ENCODE measurements at places on chromosomes 7 and 10.

DNA sequence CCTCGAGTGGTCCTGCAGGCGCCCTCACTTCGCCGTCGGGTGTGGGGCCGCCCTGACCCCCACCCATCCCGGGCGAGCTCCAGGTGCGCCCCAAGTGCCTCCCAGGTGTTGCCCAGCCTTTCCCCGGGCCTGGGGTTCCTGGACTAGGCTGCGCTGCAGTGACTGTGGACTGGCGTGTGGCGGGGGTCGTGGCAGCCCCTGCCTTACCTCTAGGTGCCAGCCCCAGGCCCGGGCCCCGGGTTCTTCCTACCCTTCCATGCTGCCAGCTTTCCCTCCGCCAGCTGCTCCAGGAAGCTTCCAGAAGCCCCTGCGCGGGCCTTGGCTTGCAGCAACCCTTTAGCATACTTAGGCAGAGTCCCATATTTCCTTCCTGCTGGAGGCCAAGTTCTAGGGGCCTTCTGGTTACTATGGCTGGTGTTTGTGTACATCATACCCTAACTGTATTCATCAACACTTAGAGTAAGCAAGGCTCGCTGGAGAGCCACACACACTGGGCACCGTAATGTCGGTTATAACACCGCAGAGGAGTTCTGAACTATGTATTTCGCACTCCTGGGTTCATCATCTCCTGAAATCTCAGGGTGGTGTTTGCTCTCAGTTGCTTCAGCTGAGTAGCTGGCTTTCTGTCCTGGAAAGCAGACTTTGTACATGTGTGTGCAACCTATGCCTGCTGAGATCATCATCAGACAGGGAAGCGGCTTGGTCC is 471 bp downstream of the MGMT start:
- no peak for DNase-seq
- H3K4me3 ChIP-seq, result peak overlapping the region; percentile 56
- H3K27me3 ChIP-seq, result no peaks in the 10 kb centered on the region
- H3K36me3 ChIP-seq, result no peaks in the 10 kb centered on the region

DNA sequence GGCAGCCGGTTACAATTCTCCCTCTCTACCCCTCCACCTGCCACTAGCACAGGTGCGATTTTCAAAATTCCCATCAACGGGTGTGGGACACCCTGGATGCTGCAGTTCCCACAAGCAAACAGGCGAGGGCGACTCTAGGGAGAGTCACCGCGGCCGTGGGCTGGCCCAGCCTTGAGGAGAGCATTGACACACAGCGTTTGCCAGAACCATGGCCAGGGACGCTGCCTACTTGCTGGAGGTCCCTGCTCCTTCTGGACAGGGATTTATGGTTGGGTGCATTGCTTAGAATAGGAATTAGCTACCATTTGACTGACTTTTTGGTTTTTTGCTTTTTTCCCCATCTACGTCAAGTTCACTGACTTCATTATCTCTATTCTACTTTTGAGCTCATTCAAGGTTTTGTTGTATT is 19.0 kb upstream of the CLDN4 start:
- peak; percentile 85 for DNase-seq
- no peak overlapping the region for H3K27ac ChIP-seq

DNA sequence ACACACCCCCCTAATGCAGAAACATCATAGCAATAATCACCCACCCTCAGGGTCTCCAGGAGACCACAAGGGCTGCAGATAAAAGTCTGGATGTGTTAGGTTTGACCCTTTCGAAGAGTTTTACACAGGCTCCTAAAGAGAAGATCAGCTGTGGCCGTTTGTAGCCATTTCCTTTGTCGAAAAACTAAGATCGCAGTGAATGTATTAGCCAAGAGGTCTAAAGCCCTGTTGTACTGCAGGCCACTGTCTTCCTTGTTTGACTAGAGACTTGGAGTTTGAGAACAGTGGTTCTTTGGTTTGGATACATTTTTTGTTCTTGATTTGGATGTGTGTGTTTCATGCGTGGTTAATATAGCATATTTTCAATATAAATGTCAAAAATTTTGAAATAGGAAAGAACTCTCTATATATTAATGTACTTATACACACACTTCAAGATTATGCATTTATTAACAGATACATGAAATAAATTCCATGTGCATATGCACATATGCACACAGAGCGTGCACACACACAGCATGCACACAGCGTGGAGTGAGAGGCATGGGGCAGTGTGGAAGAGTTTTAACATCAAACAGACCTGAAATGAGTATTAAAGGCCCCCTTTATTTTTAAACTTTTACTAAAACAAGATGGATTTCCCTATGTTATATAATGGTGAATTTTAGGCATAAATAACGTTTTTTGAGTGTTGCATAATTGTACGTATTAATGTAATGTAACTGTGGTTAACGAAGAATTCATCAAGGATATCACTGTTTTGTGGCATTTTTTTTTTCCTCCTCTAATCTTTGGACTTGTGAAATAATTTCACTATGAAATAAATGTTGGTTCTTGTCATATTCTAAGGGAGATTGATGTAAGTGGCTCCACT is 2.2 kb downstream of the IKZF1 start:
- no peaks in the 10 kb centered on the region for H3K36me3 ChIP-seq
- peaks cover 13% of the 10 kb centered on the region for H3K27me3 ChIP-seq
- no peak overlapping the region for H3K27ac ChIP-seq

DNA sequence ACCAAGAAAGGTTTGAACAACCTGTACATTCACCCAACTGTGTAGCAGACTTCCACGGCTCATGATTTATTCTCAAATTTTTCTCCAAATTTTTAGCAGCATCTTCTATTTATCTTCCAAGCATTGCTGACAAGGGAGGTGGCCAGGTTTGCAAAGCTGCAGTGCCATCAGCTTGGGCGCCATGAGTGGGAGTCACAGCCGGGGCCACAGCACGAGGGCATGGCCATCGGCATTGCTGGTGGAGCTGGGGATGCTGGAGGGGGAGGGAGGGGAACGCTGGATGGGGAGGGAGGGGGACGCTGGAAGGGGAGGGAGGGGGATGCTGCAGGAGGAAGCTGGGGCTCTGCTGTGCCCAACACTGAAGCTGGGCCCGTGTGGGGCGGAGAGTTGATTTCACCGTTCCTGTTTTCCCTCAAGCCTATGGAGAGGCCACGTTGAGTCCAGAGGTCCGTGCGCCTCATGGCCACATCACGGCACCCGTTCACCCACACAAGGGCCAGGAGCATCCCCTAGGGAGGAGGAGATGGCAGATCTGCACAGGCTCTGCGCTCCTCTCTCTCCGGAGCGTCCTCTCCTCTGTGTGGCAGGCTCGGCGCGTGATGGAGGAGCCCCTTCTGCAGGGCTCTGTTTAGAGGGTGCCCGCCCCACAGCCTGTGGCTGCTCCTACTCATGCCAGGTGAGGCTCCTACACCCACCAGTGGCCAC is 520.2 kb downstream of the DNAJB6 start:
- H3K36me3 ChIP-seq, result no peaks in the 10 kb centered on the region
- no peaks in the 10 kb centered on the region for H3K27me3 ChIP-seq
- no peaks in the 10 kb centered on the region for H3K4me1 ChIP-seq
- no peak for DNase-seq
- no peak overlapping the region for H3K4me3 ChIP-seq

GRCh38 chr7:68088879-68089278 is 1092.2 kb downstream of the TYW1 start:
- no peaks in the 10 kb centered on the region for H3K4me1 ChIP-seq
- no peak overlapping the region for H3K4me3 ChIP-seq
- no peaks in the 10 kb centered on the region for H3K27me3 ChIP-seq
- no peak for DNase-seq
- H3K36me3 ChIP-seq, result no peaks in the 10 kb centered on the region

- H3K27me3 ChIP-seq, result no peaks in the 10 kb centered on the region
- no peak for DNase-seq
- no peak overlapping the region for H3K4me3 ChIP-seq
- no peaks in the 10 kb centered on the region for H3K4me1 ChIP-seq
- H3K36me3 ChIP-seq, result no peaks in the 10 kb centered on the region
Observed at GRCh38 chr10:107357033-107357432, 192.5 kb upstream of the SORCS1 start.

GRCh38 chr7:10300577-10300976 is 673.1 kb upstream of the PHF14 start:
- DNase-seq, result no peak
- no peaks in the 10 kb centered on the region for H3K4me1 ChIP-seq
- no peaks in the 10 kb centered on the region for H3K36me3 ChIP-seq
- no peaks in the 10 kb centered on the region for H3K27me3 ChIP-seq

DNA sequence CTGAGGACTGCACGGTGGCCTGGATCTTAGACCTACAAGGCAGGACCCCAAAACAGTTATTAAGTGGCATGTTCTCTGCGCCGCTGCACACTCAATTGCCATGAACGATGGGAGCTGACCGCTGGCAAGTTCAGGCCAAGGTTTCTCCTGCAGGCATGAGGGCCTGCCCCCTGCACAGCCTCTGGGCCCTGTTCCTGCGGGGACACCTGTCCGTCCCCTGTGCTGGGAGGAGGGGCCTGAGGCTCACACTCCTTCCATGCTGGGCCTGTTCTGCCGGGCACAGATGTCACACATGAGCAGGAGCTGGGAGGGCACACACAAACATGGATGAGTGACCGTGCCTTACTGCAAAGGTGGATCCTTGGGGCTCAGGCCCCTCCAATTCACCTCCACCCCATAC is 90.0 kb downstream of the PTPRN2 start:
- no peaks in the 10 kb centered on the region for H3K4me1 ChIP-seq
- DNase-seq, result no peak
- no peak overlapping the region for H3K27ac ChIP-seq
- H3K27me3 ChIP-seq, result no peaks in the 10 kb centered on the region

DNA sequence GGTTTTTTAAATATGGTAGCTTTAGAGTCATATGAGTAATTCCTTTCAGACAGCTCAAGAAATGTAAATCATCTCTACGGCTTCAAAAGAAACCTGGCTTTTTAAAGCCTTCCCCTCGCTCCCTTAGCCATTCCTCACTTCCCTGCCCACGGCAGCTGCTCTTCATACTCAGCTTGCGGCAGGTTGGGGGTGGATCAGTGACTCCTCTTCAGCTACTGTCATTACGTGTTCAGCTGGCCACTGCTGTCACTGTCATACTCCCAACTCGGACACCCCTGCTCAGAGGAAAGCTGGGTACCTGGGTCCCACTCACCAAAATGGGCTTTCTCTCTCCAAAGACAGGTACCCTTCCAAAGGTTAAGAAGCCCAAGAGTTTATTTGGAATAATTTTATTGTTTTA is 6.6 kb downstream of the YWHAG start:
- DNase-seq, result no peak
- peaks cover 4% of the 10 kb centered on the region for H3K4me1 ChIP-seq

GRCh38 chr10:103678178-103678526 is 177.2 kb downstream of the SH3PXD2A start:
- H3K27me3 ChIP-seq, result no peaks in the 10 kb centered on the region
- no peak for DNase-seq
- no peak overlapping the region for H3K27ac ChIP-seq
- no peak overlapping the region for H3K4me3 ChIP-seq
- H3K4me1 ChIP-seq, result no peaks in the 10 kb centered on the region
- no peaks in the 10 kb centered on the region for H3K36me3 ChIP-seq

DNA sequence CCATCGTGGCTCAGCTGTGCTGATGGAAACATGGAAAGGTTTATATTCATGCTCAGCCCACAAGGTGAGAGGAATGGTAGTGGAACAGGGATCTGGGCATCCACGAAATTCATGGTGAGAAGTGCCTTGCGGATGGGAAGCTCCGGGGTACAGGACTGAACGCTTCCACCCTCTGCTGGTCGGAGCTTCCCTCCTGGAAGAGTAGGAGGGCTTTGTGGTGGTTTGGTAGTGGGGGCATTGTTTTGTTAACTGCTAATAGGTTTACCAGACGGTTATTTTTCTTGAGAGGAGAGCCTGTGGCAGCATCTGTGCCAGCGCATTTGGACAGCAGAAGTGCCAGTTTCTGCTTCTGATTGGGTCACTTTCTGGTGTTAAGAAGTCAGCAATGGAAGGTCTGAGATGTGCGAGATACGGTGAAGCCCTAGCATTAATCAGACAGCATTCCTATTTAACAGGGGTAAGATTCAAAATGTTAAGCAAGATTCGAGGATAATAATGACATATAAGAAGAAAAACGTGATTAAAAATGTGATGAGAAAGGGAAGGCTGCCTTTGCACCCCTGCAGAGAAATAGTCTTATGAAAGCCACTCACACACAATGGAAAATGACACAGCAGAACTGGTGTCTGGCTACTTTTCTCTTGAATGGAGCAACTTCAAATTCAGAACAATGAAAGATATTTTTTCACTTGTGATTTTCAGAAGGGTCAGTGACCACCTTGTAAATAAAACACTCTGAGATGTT is 17.7 kb downstream of the ABCA13 start:
- H3K27me3 ChIP-seq, result no peaks in the 10 kb centered on the region
- no peaks in the 10 kb centered on the region for H3K36me3 ChIP-seq
- DNase-seq, result no peak
- no peak overlapping the region for H3K27ac ChIP-seq

DNA sequence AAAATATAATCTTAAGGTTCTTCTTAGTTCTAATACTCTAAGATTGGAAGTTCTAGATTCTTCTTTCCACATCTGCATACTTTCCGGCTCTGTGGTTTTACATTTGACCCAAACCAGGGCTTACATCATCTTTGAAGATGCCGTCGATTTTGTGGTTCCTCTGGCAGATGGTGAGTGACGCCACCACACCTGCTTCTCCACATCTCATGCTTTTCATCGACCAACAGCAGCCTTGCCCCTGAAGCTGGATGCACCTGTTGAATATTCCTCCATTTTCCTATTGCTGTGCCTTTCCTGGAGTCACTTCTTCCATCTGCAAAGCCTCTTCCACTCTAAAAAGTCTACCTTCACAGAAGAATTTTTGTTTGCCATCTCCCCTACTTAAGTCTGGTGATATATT is 121.3 kb downstream of the PRKCQ start:
- no peak overlapping the region for H3K27ac ChIP-seq
- DNase-seq, result no peak
- no peaks in the 10 kb centered on the region for H3K4me1 ChIP-seq
- no peaks in the 10 kb centered on the region for H3K36me3 ChIP-seq
- no peaks in the 10 kb centered on the region for H3K27me3 ChIP-seq
- H3K4me3 ChIP-seq, result no peak overlapping the region

- no peaks in the 10 kb centered on the region for H3K36me3 ChIP-seq
- H3K4me3 ChIP-seq, result no peak overlapping the region
- H3K4me1 ChIP-seq, result peaks cover 2% of the 10 kb centered on the region
- H3K27me3 ChIP-seq, result no peaks in the 10 kb centered on the region
- DNase-seq, result no peak
Observed at GRCh38 chr10:121574519-121575166, 23.6 kb downstream of the FGFR2 start.

GRCh38 chr10:124306922-124307371 is 111.8 kb downstream of the OAT start:
- no peaks in the 10 kb centered on the region for H3K36me3 ChIP-seq
- DNase-seq, result no peak
- H3K4me1 ChIP-seq, result no peaks in the 10 kb centered on the region
- no peak overlapping the region for H3K4me3 ChIP-seq
- no peaks in the 10 kb centered on the region for H3K27me3 ChIP-seq
- no peak overlapping the region for H3K27ac ChIP-seq

- H3K27ac ChIP-seq, result no peak overlapping the region
- no peaks in the 10 kb centered on the region for H3K27me3 ChIP-seq
- no peak for DNase-seq
- H3K4me1 ChIP-seq, result no peaks in the 10 kb centered on the region
- H3K36me3 ChIP-seq, result no peaks in the 10 kb centered on the region
- no peak overlapping the region for H3K4me3 ChIP-seq
Observed at GRCh38 chr10:112821038-112821437, 129.0 kb upstream of the TCF7L2 start.
